Activated B cell treated with CpG ODN at 0.5 μM for 24 hours (primary cell): ENCODE measurements at places on chromosomes 3 and 15. TPM values are rescaled to one million over a fixed set of nuclear protein-coding genes. Genes with fewer than 3 reads are reported as not detected.

DNA sequence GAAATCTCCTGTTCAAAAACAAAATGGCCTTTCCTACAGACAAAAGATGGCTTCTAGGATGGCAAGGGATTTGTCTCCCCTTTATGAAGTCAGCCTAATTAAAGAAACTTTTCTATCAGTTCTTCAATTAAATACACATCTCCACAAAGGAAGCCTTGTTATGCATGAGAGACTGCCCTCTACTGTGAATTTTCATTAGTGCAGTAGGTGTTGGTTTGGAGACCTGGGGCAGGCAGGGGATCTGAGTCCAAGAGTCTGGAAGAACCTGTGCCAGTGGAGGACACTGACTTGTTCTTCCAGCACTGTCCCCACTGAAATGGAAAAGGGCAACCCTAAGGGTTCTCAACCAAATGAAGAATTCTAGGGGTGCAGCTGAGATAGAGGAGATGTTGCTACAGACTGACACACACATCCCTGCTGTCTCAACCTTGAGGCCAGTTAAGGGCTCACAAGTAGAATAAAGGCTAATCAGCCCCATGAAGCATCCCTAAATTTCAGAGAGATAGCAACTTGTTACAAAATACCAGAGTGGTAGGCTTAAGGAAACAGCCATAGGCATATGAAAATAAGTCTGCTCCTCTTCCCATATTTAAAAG lies 174.0 kb upstream of the PRICKLE2 start:
- no peaks in the 10 kb centered on the region for H3K27me3 ChIP-seq
- H3K4me3 ChIP-seq: no peak overlapping the region
- no peak for DNase-seq

GRCh38 chr3:62700357-62700756 lies 174.9 kb downstream of the CADPS start:
- no peaks in the 10 kb centered on the region for H3K36me3 ChIP-seq
- no peak overlapping the region for H3K27ac ChIP-seq
- H3K4me3 ChIP-seq: no peak overlapping the region
- no peaks in the 10 kb centered on the region for H3K4me1 ChIP-seq
- no peaks in the 10 kb centered on the region for H3K27me3 ChIP-seq

ATP13A5 gene
- not detected in 2 replicates for total RNA-seq

HRG gene
- total RNA-seq: not detected in 2 replicates

GRCh38 chr3:187025656-187026316 lies 95.5 kb downstream of the ST6GAL1 start:
- peak overlapping the region; percentile 84 for H3K4me3 ChIP-seq
- H3K27me3 ChIP-seq: no peaks in the 10 kb centered on the region
- peaks cover 67% of the 10 kb centered on the region for H3K36me3 ChIP-seq
- no peak for DNase-seq
- peak overlapping the region; percentile 93 for H3K27ac ChIP-seq

- DNase-seq: no peak
- peaks cover 4% of the 10 kb centered on the region for H3K36me3 ChIP-seq
- H3K27ac ChIP-seq: no peak overlapping the region
- no peaks in the 10 kb centered on the region for H3K4me1 ChIP-seq
Measured at GRCh38 chr15:40829115-40829514, 607 bp upstream of the PPP1R14D start.

TMC3 gene
- total RNA-seq: not detected in 2 replicates

GRCh38 chr3:144586382-144586781 lies 614.8 kb downstream of the DIPK2A start:
- H3K4me1 ChIP-seq: no peaks in the 10 kb centered on the region
- no peak for DNase-seq
- H3K27ac ChIP-seq: no peak overlapping the region
- H3K36me3 ChIP-seq: no peaks in the 10 kb centered on the region
- H3K4me3 ChIP-seq: no peak overlapping the region
- no peaks in the 10 kb centered on the region for H3K27me3 ChIP-seq

DNA sequence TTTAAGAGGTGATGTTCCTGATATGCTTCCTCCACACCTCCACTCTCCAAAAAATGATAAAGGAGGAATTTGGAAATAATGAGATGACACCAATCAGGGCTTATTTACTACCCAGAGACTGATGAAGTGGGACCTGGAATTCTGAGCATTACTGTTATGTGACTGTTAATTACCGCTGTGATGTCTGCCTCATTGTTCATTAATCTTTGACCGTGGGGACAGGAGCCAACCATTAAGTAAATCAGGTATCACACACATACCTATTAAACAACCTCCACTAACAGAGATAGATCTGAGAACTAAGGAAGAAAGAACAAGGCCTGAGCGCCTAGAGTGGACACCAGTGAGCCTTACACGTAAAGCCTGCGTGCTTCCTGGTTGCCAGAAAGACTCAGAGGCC lies 37.7 kb downstream of the ABHD5 start:
- no peak overlapping the region for H3K4me3 ChIP-seq
- no peak overlapping the region for H3K27ac ChIP-seq
- H3K27me3 ChIP-seq: no peaks in the 10 kb centered on the region
- peaks cover 1% of the 10 kb centered on the region for H3K36me3 ChIP-seq
- no peaks in the 10 kb centered on the region for H3K4me1 ChIP-seq
- DNase-seq: no peak

DNA sequence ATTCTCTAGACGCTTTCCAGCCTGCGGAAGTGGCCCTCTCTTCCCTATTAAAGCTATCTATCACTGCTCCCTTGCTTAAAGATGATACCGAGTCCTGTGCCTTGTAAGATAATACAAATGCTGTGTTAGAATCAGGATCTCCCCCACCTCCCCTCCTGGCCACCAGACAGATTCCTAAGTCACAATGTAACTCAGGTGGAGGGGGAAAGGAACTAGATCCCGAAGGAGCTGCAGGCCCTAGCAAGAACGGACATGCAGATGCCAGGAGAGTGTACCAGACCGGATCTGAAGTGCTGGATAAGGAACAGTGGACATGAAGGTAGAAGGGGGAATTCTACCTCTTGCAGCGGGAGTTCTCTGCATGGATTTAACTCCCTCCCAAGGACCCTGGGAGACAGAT lies 230.7 kb upstream of the LYSMD4 start:
- H3K4me1 ChIP-seq: no peaks in the 10 kb centered on the region
- no peak overlapping the region for H3K27ac ChIP-seq
- H3K27me3 ChIP-seq: peaks cover 10% of the 10 kb centered on the region
- no peak overlapping the region for H3K4me3 ChIP-seq

GOLGA8B gene
- 44.1 and 52.4 TPM in 2 replicates for total RNA-seq

- no peaks in the 10 kb centered on the region for H3K4me1 ChIP-seq
- H3K4me3 ChIP-seq: no peak overlapping the region
- H3K36me3 ChIP-seq: peaks cover 71% of the 10 kb centered on the region
- no peaks in the 10 kb centered on the region for H3K27me3 ChIP-seq
- no peak overlapping the region for H3K27ac ChIP-seq
Measured at GRCh38 chr3:47433796-47434195, 41.9 kb downstream of the SCAP start.

GRCh38 chr3:188558343-188559071 lies 404.6 kb downstream of the LPP start:
- H3K4me3 ChIP-seq: no peak overlapping the region
- peaks cover 14% of the 10 kb centered on the region for H3K4me1 ChIP-seq
- no peaks in the 10 kb centered on the region for H3K27me3 ChIP-seq

- H3K4me1 ChIP-seq: no peaks in the 10 kb centered on the region
- DNase-seq: no peak
- H3K36me3 ChIP-seq: no peaks in the 10 kb centered on the region
Measured at GRCh38 chr3:59286791-59287531, 237.1 kb upstream of the CFAP20DC start.

SLC6A20 gene
- not detected in 2 replicates for total RNA-seq

- DNase-seq: no peak
- H3K36me3 ChIP-seq: no peaks in the 10 kb centered on the region
- no peak overlapping the region for H3K27ac ChIP-seq
- H3K27me3 ChIP-seq: peaks cover 6% of the 10 kb centered on the region
Measured at GRCh38 chr3:11221818-11222415, 50.3 kb upstream of the ATG7 start.

GNAT1 gene
- total RNA-seq: not detected in 2 replicates

DNA sequence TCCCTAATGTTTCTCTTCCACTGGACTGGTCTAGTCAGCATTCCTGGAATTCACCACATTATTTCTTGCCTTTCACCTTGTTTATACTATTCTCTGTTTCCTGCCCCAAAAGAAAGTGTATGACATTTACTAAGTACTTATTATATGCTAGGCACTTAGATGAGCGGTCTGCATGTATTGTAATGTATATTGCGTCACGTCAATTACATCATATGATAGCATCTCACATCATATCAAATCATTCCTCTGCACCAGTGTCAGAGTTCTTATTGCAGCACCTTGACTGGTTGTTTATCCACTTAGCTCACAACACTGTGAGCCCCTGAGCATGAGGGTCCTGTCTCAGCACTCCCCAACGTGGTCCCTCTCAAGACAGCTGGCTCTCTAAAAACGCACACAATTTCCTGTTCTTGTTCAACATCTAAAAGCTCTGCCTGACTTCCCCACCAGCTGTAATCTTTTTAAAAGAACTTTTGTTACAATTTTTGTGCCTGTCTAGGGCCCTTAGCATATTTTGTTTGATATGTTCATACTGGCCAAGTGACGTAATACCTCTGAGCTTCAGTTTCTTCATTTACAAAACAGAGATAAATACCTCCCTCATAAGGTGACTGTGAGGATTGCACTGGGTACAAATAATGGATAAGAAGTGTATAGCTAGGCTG lies 58.8 kb downstream of the ARHGAP31 start:
- H3K27ac ChIP-seq: peak overlapping the region; percentile 47
- no peak for DNase-seq
- H3K27me3 ChIP-seq: no peaks in the 10 kb centered on the region
- H3K4me3 ChIP-seq: peak overlapping the region; percentile 41
- H3K4me1 ChIP-seq: peaks cover 47% of the 10 kb centered on the region
- H3K36me3 ChIP-seq: no peaks in the 10 kb centered on the region

- H3K27ac ChIP-seq: no peak overlapping the region
- H3K4me3 ChIP-seq: no peak overlapping the region
- H3K27me3 ChIP-seq: no peaks in the 10 kb centered on the region
- no peaks in the 10 kb centered on the region for H3K4me1 ChIP-seq
- no peak for DNase-seq
- H3K36me3 ChIP-seq: no peaks in the 10 kb centered on the region
Measured at GRCh38 chr15:41150279-41150678, 34.2 kb upstream of the INO80 start.

DNA sequence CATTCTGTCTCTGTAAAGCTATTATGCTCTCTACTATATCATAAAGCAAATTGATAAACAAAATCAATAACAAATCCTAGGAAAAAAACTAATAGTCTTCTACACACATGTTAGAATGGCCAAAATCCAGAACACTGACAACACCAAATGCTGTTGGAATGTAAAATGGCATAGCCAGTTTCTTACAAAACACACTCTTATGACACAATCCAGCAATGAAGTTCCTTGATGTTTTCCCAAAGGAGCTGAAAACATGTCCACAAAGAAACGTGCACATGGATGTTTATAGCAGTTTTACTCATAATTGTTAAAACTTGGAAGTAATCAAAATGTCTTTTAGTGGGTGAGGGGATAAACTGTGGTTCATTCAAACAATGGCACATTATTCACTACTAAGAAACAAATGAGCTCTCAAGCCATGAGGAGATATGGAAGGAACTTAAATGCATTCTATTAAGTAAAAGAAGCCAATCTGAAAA lies 32.7 kb downstream of the CADM2 start:
- H3K27me3 ChIP-seq: no peaks in the 10 kb centered on the region
- no peaks in the 10 kb centered on the region for H3K4me1 ChIP-seq
- H3K36me3 ChIP-seq: no peaks in the 10 kb centered on the region
- H3K27ac ChIP-seq: no peak overlapping the region
- no peak overlapping the region for H3K4me3 ChIP-seq

UBA7 gene
- 216 and 237 TPM in 2 replicates for total RNA-seq

- no peaks in the 10 kb centered on the region for H3K4me1 ChIP-seq
- DNase-seq: no peak
- H3K27ac ChIP-seq: no peak overlapping the region
Measured at GRCh38 chr3:30167541-30168011, 438.8 kb upstream of the TGFBR2 start.

- no peaks in the 10 kb centered on the region for H3K27me3 ChIP-seq
- H3K4me1 ChIP-seq: peaks cover 35% of the 10 kb centered on the region
- no peak for DNase-seq
- no peak overlapping the region for H3K27ac ChIP-seq
Measured at GRCh38 chr3:20130106-20130505, 55.9 kb downstream of the SGO1 start.

GRCh38 chr3:127096256-127097071 lies 96.5 kb upstream of the PRR23E start:
- no peaks in the 10 kb centered on the region for H3K36me3 ChIP-seq
- H3K4me1 ChIP-seq: no peaks in the 10 kb centered on the region
- H3K27me3 ChIP-seq: peaks cover 10% of the 10 kb centered on the region
- no peak overlapping the region for H3K27ac ChIP-seq
- H3K4me3 ChIP-seq: no peak overlapping the region

SOX2 gene
- total RNA-seq: not detected in 2 replicates

- H3K4me3 ChIP-seq: no peak overlapping the region
- H3K27ac ChIP-seq: no peak overlapping the region
- no peaks in the 10 kb centered on the region for H3K36me3 ChIP-seq
- DNase-seq: no peak
Measured at GRCh38 chr3:22199095-22199494, 448.1 kb upstream of the ZNF385D start.

DNA sequence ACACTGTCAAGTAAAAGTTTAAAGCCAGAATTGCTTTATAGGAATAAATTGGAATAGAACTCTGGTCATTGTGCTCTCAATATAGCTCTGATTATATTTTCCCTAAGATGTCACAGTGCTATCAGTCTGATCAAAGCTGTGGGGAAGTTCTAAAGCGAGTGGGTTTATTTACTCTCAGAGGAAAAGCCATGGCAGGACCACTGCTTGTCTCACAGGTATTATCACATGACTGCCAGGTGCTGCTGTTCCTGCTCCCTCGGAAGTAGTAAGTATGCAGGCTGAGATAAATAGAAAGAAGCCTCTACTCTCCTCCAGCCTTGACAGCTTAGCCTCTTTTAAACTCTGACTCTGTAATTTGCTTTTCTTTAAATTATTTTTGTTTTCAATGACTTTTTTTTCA lies 49.1 kb upstream of the UTS2B start:
- H3K4me1 ChIP-seq: peaks cover 50% of the 10 kb centered on the region
- no peak overlapping the region for H3K4me3 ChIP-seq
- H3K27me3 ChIP-seq: no peaks in the 10 kb centered on the region
- no peak for DNase-seq
- peaks cover 82% of the 10 kb centered on the region for H3K36me3 ChIP-seq

FOXB1 gene
- not detected in 2 replicates for total RNA-seq

DNA sequence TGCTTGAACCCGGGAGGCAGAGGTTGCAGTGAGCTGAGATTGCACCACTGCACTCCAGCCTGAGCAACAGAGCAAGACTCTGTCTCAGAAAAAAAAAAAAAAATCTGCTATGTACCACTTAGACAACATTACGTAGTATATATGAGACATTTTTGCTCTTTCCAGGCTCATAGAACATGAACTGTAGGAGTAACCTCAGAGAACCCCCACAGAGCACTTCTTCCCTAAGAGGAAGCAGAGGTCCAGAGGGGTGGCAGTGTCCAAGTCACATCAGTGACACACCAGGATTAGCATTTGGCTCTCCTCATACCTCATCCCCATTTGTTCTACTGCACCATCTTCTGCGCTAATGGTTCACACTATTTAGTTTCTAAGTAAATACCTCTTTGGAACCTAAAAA lies 33.7 kb downstream of the ARRDC4 start:
- H3K4me1 ChIP-seq: peaks cover 9% of the 10 kb centered on the region
- no peaks in the 10 kb centered on the region for H3K36me3 ChIP-seq
- no peak overlapping the region for H3K4me3 ChIP-seq
- H3K27me3 ChIP-seq: no peaks in the 10 kb centered on the region
- DNase-seq: no peak
